ENCODE measurements at places on chromosomes 2 and 18. TPM values are rescaled to one million over a fixed set of nuclear protein-coding genes. Genes with fewer than 3 reads are reported as not detected.

The NTSR2 gene
- total RNA-seq = not detected

The HAAO gene
- not detected for total RNA-seq

The RFX8 gene
- total RNA-seq = 1.8 TPM

The IL36RN gene
- total RNA-seq = not detected

The TGFA gene
- total RNA-seq = not detected

The TRIM43 gene
- not detected for total RNA-seq

The HADHA gene
- 183 TPM for total RNA-seq

The GYPC gene
- total RNA-seq = 71.8 TPM

The EGR4 gene
- not detected for total RNA-seq

Data from myometrial cell (primary cell).